Activated CD8-positive, alpha-beta memory T cell treated with anti-CD3 and anti-CD28 coated beads for 1 hour (primary cell): ENCODE measurements at places on chromosomes 7 and 10.

- no peak for DNase-seq
These were observed 57.8 kb upstream of the WIPF3 start for GRCh38 chr7:29748286-29749099.

DNA sequence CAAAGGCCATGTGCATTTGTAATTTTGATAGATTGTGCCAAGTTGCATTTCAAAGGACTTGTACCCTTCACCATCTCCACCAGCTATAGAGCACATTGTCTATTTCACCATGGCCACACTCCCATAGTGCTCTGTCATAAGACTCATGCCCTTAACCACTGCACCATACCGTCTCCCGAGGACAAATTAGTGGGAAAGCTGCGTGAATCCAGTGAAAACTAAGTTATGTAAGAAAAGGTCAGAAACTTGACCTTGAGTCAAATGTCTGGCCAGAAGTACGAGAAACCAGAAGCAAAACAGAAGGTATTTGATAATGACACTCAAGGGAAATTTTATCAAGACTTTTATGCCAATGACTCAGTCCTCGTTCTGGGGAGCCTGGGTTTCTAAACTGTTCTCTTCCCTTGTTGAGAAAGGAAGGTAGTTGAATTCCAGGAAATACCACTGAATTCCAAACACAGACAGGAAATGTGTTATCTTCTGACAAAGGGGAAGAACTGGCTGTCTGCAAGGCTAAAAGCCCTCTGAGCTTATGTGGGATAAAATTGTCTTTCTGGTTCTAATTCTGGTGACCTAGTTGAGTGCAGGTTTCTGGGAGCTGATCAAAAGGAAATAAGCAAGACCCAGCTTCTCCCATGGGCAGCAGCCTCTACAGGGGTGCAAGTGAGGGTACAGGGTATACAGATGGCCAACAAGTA lies 49.7 kb downstream of the CDK1 start:
- no peak for DNase-seq

GRCh38 chr7:28984631-28985030 lies 26.5 kb upstream of the TRIL start:
- DNase-seq = no peak

DNA sequence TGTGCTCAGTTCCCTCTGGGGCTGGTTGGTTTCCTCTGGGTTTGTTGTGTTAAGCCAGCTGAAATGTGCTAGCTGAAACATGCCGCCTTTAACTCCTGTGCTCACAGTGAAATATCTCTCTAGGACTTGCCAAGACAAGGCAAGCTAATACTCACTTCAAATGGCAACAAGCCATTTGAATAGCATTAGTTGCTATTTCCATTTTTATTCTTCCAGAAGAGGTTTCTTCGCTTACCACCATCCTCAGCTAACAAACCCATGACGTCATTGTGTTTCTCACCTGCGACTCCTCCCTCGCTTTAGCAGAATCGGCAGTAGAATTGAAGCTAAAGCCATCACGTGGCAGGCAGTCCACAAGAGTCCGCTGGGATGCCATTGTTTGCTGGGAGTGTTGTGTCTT lies 61.3 kb downstream of the ZNF22 start:
- no peak for DNase-seq

DNA sequence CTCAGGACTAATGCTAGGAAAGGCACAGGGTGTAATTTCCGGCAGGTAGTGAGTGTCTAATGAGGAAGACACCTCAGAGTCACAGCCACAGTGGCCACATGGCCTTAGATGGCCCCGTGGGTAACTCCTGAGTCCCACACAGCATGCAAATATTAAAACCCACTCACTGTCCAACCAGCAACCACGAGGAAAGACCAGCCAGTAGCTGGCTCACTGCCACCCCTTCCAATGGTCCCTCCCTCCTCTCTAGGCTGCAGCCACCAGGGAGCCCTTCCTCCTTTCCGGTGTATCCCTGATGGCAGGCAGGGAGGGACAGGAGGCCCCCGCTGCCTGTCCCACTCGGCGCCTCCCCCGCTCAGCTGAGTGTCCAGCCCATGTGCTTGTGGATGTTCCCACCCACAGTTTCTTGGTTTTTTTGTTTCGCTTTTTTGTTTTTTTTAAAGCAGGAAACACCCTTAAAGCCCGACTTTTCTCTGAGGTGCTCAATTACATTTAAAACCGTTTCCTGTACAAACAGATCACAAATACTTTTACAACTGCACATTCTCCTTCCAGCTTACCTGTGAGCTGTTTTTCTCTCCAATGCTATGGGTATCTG lies 9.2 kb downstream of the BNIP3 start:
- DNase-seq = no peak

DNA sequence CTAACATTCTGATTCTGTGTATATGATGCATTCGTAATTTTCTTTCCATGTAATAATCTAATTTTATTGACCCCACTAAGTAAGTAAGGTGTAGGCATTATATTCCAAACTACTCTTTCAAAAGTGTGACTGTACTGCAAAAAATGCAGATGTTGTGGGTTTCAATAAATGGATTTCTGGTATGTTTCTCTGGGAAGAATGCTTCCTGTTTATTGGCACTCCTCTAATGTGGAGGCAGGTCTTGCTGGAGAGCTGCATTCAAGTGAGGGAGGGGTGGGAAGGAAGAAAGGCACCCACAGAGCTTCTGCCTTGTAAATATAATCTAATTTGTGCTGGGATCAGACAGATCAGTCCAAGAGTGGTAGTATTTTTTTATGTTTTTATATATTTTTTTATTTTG lies 23.9 kb downstream of the ST7 start:
- no peak for DNase-seq

- no peak for DNase-seq
These were observed 15.3 kb downstream of the ST7 start for GRCh38 chr7:116968631-116969030.

- DNase-seq = no peak
These were observed 103.4 kb downstream of the ATXN7L1 start for GRCh38 chr7:105773030-105773460.

DNA sequence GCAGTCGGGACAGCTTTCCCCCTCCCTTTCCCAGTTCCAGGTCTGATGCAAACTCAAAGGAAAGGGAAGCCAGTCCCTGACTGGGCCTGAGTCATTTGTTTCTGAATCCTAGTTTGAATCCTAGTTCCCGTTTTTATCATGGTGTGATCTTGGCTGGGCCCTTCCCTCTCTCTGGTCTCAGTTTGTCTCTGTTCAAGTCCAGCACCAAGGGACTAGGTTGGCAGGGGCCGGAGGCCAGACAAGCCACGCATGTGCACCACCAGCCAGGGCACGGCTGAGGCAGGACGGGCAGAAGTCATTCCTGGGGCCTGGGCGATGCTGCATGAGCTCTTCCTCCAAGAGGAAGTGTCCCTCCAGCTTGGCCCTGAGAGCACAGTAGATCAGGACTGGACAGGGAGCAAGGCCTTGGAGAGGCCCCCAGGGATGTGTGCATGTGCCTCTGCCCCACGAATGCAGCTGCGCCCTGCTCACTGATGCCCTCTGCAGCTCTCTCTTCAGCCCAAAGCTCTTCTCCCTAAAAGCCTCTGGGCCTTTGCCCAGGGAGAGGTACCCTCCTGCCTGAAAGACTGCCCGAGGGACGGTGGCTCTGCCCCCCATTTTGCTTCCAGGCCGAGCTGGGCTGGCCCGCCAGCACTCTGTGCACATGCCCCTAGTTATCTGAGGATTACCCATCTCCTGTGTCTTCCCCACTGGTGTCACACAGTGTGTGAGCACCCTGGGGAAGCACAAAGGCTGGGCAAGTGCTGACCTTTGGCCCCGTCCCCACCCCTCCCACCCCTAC lies 86.7 kb downstream of the ZMIZ1 start:
- DNase-seq = no peak

GRCh38 chr7:5431560-5432015 lies 8.0 kb upstream of the TNRC18 start:
- no peak for DNase-seq

DNA sequence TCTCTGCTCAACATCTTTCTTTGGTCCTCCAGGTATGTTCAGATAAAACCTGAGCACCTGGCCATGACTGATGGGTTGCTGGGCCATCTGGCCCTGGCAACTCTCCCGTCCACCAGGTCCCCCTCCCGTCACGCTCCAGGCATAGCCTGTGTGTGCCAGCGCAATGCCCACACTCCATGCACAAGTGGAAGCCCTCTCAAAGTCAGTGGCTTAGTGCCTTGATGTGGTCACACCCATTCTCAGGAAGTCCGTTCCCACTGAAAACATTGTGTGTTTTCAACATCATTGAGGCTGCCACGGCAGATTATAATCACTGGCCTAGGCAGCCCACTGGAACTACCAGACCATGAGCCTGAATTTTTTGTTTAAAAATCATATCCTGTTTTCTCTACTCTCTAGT lies 170.6 kb upstream of the LANCL2 start:
- DNase-seq = no peak

- DNase-seq = no peak
These were observed 337.3 kb upstream of the MAGI2 start for GRCh38 chr7:79790656-79791262.
